Keratinocyte (primary cell): ENCODE measurements at places on chromosomes 7 and 10.

- no peak for DNase-seq
These were observed 150.0 kb upstream of the RSU1 start for GRCh38 chr10:16966991-16967865.

DNA sequence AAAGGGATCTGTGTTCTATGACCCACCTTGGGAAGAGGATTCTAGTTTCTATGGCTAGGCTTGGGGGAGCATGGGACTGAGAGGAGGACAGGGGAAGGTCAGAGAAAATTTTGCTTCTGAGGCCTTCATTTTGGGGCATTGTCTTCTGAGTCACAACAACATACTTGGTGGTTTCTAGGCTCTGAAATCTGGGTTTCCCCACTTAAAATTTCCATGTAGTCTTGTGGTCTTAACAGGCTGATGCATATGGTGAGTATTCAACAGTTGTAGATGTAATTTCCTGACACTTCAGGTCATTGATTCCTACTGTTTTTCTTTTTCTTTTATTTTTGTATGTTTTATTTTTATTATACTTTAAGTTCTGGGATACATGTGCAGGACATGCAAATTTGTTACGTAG, 88.5 kb downstream of the ANKRD7 start:
- no peak for DNase-seq

DNA sequence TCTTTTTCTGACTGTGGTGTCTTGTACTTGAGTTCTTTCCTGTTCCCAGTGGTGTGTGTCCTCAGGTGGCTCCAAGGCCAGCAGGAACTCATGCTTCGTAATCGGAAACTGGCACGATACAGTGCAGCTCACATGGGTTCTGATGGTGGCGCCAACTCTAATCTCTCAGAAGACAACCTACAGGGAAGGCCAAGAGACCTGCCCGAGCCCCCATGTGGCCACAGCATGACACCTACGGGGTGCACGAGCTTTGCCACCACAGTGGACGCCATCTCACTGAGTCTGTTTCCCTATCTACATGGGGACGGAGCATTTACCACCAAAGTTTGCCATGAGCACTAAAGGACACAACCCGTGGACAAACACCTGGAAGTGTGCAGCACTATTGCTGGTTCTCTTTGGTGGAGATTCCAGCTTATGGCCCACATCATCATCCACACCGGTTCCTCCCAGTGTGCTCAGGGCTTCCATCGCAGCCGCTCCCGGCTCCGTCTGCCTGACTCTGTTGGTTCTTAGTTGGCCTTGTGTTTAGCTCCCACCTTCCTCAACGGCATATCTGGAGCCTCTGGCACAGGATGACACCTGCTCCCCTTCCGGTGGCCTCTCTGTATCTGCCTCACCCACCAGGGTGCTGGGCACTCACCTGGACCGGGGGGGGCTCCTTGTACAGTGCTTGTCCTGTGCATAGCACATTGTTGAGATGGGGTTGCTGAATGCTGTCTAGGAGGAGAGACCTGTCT, 586.6 kb upstream of the MKI67 start:
- DNase-seq, result no peak

DNA sequence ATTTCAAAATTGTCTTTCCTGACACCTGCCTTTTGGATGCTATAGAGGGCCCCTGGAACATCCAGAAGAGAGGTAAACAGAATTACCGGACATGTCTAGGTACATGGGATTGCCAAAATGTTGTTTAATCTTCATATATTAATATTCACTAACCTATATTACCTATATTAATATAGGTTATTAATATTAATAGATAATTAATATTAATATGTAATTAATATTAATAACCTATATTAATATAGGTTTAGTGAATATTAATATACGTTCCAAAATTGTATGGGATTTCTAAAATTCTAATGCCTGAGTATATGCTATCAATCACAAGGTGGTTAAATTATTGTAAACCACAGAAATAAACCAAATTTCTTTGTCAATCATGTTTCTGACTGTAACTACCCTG, 17.4 kb downstream of the TOMM7 start:
- DNase-seq, result no peak

DNA sequence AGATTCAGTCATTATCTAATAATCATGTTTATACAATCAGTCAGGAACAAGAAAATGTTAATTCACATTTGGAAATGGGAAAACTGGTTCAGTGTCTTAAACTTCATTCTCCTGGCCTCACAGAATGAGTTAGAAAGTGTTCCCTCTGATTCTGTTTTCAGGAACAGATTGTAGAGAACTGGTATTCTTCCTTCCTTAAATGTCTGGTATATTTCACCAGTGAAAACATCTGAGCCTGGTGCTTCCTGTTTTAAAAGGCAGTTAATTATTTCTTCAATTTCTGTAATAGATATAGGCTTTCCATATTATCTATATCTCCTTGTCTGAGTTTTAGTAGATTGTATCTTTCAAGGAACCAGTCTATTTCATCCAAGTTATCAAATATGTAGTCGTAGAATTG, 97.1 kb upstream of the TMEM168 start:
- no peak for DNase-seq

DNA sequence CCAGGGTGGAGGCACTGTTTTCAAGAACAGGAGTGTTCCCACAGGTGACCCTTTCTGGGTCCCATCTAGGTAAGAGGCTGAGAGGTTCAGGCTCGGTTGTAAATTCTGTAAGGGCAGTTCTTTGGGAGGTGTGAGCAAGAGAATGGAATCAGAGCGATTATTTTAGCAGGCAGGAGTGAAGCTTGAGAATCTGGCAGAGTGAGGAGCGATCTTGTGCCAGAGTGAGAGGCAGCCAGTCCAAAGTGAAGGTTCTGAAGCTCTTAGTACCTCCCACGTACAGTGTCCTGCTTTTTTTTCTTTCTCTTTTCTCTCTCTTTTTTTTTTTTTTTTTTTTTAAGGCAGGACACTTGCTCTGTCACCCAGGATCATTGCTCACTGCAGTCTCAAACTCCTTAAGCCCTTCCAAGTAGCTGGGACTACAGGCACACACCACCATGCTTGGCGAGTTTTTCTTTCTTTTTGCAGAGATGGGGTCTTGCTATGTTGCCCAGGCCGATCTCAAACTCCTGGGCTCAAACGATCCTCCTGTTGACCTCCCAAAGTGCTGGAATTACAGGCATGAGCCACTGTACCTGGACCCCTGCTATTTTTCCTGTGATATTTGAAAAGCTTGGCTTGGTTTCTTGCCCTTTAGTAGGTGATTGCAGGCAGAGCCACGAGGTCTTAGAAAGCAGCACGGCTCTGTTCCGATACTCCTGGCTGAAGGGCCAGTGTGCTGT, 10.9 kb downstream of the POR start:
- DNase-seq, result no peak

- DNase-seq, result no peak
These were observed 367.8 kb upstream of the IGFBP3 start for GRCh38 chr7:46288861-46289260.
